ENCODE measurements at places on chromosomes 5 and 9.

DNA sequence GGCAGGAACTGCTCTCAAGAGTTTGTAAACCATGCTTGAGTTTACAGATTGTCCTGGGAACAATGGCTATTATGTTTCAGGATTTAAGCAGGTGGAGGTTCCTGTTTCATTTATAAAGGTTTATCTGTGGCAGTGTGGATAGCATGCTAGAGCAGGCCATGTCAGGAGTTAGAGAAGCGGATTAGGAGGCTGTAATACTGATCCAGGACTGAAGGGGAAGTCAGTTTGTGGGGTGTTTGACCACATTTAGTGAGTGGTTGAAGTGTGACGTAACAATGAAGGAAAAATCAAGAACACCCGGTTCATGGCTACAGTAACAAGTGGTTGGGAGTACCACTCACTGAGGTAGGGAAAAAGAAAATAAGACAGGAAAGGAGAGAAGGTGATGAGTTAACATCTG lies 299.0 kb downstream of the TLR4 start:
- no peak for DNase-seq

GRCh38 chr5:12965804-12966203 lies 978.7 kb downstream of the DNAH5 start:
- no peak for DNase-seq

- no peak for DNase-seq
Observed at GRCh38 chr5:73969195-73970036, 343.4 kb downstream of the ARHGEF28 start.

DNA sequence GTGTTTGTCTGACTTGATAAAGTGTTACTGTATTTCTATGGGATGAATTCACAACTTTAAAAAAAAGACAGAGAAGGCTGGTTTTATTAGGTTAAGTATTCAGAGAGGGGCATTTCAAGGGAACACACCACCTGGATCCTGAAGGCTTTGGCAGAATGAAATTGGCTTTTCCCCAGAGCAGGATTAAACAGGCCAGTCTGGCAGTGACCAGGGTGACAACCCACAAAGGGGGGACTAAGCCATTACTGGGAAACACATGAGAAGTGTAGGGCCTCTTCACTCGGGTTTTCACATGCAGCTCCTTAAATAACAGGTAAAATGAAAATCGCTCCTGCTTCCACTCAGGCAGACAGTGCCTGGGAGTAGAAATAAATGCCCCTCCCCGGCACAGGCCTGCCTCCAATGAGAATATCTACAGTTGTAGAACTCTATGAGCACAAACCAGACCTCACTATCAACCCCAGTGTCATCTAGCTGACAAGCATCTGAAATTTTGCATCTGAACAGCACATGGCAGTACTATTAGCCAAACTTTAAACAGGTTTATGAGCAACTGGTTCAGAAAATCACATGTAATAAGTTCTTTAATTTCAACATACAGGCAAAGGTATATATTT lies 85.8 kb downstream of the LHFPL2 start:
- DNase-seq: no peak

DNA sequence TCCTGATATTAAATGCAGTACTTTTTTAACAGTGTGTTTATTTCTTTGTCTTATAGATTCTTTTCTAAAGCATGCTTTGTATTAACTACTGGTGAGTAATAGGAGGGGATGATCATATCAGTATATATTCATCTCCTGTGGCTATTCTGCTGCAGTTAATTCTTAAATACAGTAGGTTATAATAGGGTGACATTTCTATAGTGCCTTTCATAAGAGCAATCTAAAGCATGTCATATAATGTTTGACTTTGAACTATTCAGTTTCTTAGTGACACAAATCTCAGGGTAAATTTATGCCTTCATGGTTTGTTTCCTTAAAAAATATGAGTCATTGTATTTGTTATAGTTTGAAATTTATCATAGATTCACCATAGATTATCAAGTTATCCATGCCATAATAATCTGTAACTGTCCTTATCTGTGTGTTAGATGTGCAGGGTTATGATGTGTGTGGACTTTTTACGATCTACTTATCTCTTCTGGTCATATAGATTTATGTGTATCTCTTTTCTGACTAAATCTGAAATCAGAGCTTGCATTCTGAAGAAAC lies 1019.5 kb downstream of the NR2F1-AS1 start:
- DNase-seq: no peak

GRCh38 chr5:6714226-6715041 lies 1.2 kb downstream of the TENT4A start:
- no peak for DNase-seq

DNA sequence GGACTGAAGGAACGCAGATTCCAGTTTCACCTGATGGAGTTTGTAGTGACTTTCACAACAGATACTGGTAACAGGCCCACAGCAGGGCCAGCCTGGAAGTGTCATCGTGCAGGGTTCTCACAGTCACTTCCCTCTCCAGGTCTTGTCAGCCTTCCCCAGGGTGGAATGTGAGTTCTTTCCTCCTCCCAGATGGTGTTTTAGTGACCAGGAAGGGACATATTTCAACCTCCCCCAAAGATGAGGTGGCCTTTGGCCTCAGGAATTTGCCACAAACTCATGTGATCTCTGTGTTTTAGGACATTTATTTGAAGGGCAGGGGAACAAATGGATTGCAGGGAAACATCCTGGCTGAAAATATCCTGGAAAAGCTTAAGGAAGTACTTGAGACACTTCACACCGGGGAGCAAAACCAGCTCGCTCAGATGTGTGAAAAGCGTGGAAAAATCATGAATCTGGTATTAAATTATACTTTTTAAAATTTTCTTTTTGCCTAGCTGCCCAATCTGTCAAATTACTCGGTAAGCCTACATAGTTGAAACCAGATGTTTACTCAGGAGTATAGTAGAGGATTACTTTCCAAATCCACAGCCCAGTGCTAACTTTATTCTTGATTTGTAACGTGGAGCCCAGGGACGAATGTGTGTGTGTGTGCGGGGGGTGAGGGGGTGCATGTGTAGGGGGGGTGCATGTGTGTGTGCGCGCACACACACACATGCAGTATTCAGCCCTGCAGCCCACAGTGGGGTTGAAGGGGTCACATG lies 66.8 kb downstream of the PTPDC1 start:
- DNase-seq: no peak

DNA sequence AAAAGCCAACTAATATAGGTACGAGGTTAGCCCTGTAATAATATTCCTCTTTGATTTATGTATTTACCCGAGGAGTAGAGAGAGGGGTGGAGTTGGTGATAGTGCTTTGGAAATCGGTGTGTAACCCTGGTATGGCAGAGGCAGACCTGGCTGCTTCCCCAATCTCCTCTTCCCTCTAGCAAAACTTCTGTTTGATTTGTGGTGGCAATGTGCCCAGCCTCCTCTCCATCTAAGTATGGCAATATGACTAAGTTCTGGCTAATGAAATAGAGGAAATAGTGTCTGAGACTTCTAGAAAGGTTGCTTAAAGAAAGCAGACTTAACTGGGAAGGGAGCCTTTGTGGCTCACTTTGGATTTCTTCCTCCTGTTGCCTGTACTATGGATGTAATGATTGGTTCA lies 491.1 kb downstream of the ENC1 start:
- DNase-seq: no peak

- DNase-seq: no peak
Observed at GRCh38 chr5:159304961-159305595, 25.2 kb downstream of the IL12B start.

- DNase-seq: no peak
Observed at GRCh38 chr9:127968700-127969383, 11.9 kb downstream of the EEIG1 start.

GRCh38 chr9:6785682-6786081 lies 27.9 kb downstream of the KDM4C start:
- DNase-seq: no peak

- no peak for DNase-seq
Observed at GRCh38 chr9:124263800-124264426, 6.2 kb downstream of the NEK6 start.
